Dermis blood vessel endothelial cell (primary cell): ENCODE measurements at places on chromosomes 2 and 18. TPM values are rescaled to one million over a fixed set of nuclear protein-coding genes. Genes with fewer than 3 reads are reported as not detected.
A peak's percentile ranks its signal among the peaks of the same experiment; 100 is the strongest.

GRCh38 chr2:165870346-165870745 is 76.3 kb upstream of the GALNT3 start:
- no peak for DNase-seq

DNA sequence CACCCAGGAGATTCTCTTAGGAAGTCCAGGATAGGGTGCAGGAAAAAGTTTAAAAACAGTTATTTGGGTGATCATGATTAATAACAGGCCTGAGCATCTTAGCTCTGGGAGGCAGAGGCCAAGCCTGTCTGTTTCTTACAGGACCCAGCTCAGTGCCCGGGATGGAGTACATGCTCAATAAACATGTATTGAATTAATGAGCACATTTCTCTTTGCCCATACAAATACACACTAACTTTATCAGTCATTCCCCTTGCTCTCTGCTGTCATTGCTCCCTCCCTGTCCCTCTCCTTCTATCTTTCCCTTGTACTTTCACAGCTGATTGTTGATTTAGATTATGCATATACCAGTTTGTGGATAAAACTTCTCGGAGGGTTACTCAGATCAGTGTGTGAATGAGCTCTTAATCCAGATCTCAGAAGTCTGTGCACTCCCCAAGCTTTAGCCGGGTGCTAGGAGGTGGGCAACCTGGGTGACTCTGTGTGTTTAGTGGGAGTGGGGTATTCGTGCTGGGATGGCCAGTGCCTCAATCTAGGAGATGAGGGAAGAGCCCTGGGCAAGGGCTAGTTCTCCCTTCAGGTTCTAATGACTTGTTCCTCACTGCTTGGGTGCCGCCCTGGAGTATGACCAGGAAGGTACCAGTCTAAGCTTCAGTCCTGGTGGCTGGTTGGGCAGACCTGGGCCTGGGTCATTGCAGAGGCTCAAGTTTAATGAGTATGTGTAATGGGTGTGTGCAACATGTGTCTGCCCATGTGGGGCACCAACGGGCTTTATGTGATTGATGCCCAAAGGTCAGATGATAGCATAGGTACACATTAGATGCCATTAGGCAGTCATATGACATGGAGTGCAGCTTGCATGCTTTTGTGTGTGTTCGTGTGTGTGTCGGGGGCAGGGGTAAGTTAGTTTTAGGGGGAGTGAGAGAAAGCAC is 10.6 kb downstream of the EMX1 start:
- no peak for DNase-seq

DNA sequence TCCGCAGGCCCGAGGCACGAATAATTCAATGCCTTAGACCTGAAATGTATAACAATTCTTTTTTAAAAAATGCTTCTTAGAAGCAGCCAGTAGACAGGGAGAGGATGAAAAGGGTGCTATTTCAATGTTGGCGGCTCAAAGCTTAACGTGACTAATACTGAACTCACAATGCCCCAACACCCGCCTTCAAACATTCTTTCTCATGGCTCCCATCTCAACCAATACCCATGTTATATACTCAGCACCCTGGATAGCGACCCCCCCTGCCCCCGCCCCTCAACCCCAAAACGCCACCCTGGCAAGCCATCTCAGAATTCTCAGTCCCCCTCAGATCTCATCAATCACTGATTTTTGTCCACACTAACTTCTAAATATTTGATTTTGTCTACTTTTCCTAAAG is 4.4 kb downstream of the FBXO41 start:
- no peak for DNase-seq

DNA sequence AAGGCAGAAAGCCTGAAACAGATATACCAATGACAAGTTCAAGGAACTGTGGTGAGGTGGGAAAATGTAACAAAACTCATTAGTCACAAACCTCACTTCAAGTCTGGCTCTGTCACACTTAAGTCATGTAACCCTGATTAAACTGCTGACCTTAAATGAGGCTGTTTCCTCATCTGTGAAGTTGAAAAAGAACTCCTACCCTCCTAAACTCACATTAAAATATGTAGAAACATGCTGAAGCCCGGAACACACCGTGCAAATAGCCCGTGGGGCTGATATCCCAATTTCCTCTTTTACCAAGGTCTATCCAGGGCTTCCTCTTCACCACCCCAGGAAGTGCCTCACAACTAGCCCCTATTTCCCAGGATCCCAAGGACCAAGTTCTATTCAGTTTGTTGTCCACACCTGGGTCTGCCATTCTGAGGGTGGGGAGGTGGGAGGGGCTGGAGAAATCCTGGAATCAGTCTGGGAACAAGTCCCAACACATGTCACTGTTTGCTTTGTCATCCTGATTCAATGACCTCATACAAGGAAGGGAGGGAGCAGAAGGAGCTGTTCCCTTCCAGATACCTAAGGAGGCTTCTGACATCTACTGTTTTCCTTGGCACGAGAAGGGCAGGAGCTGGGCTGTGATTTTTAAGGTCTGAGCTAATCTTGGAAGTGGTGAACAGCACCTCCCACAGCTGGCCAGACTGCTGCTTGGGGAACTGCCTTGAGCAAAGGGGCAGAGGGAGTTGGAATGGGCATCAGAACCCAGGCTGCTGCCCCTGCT is 42.3 kb downstream of the SLC4A1AP start:
- DNase-seq = peak; percentile 95

- DNase-seq = no peak
Observed at GRCh38 chr2:62485761-62486438, 20.1 kb downstream of the TMEM17 start.

- DNase-seq = no peak
Observed at GRCh38 chr2:227450926-227451654, 20.9 kb upstream of the AGFG1 start.

GRCh38 chr2:1969701-1970015 is 225.3 kb upstream of the PXDN start:
- DNase-seq = no peak

GRCh38 chr18:79849328-79850207 is 51.8 kb downstream of the KCNG2 start:
- no peak for DNase-seq

GRCh38 chr18:6626457-6626856 is 103.1 kb upstream of the ARHGAP28 start:
- DNase-seq = no peak

- no peak for DNase-seq
Observed at GRCh38 chr2:173623438-173624319, 269.0 kb downstream of the CDCA7 start.

GRCh38 chr18:12290086-12290485 is 18.0 kb upstream of the TUBB6 start:
- DNase-seq = no peak

- DNase-seq = no peak
Observed at GRCh38 chr18:49959176-49959575, 145.8 kb upstream of the ACAA2 start.

- no peak for DNase-seq
Observed at GRCh38 chr2:191660575-191660974, 17.4 kb upstream of the NABP1 start.

DNA sequence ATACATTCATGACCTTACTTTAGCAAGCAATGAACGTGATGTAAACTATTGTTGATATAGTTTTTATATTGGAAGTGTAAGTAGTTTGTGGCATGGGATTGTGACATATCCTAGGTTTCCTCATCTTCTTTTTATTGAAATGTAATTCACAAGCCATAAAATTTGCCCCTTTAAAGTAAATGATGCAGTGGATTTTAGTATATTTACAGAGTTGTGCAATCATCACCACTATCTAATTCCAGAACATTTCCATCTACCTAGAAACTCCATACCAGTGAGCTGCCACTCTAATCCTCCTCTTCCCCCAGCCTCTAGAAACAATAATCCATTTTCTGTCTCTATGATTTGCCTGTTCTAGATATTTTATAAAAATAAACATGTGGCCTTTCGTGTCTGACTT is 10.7 kb upstream of the CASP10 start:
- DNase-seq = no peak

GRCh38 chr2:51717312-51717711 is 685.4 kb upstream of the NRXN1 start:
- DNase-seq = no peak

- DNase-seq = peak; percentile 4
Observed at GRCh38 chr2:18752667-18753422, 163.5 kb upstream of the NT5C1B start.

GRCh38 chr2:118300832-118301231 is 212.6 kb downstream of the INSIG2 start:
- DNase-seq = no peak

GRCh38 chr2:119753041-119753929 is 6.4 kb upstream of the PTPN4 start:
- DNase-seq = peak; percentile 82

Gene HJURP
- 10.4 and 19.8 TPM in 2 replicates for total RNA-seq

Gene BCL2
- total RNA-seq = 0.88 and 1.4 TPM in 2 replicates

Gene SATB2
- total RNA-seq = 0.33 and 0.85 TPM in 2 replicates

Gene AQP12A
- total RNA-seq = not detected in 2 replicates

Gene LRPPRC
- total RNA-seq = 58.0 and 108 TPM in 2 replicates

Gene REG3G
- not detected in 2 replicates for total RNA-seq

Gene IL36B
- not detected in 2 replicates for total RNA-seq

Gene TMEM169
- total RNA-seq = 0.37 and 0.85 TPM in 2 replicates

Gene RPRM
- not detected in 2 replicates for total RNA-seq
